ENCODE measurements at places on chromosomes 4 and X. TPM values are rescaled to one million over a fixed set of nuclear protein-coding genes. Genes with fewer than 3 reads are reported as not detected.
A peak's percentile ranks its signal among the peaks of the same experiment; 100 is the strongest.

DNA sequence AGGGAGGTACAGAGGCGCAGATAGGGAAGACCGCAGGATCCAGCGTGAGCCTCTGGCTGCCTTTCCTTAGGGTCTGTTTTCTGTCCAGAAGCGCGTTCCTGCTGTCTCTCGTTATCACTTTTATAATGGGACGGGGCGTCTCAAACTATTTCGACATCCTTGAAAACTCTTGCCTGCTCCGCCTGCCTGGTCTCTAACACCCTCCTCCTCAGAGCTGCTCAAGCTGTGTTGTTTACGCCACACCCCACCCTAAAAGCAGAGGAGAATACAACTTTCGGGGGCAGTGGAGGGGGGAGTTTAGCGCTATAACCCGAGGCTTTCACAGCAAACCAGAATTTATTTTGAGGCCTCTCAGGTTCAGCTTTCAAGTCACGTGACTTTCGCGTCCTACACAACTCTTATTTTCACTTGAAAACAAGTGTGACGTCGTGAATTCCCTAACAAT lies 646 bp upstream of the FAM3A start:
- H3K36me3 ChIP-seq = peaks cover 5% of the 10 kb centered on the region
- no peak for DNase-seq
- peak overlapping the region; percentile 91 for H3K27ac ChIP-seq
- H3K27me3 ChIP-seq = no peaks in the 10 kb centered on the region
- H3K4me3 ChIP-seq = peak overlapping the region; percentile 87
- peaks cover 23% of the 10 kb centered on the region for H3K4me1 ChIP-seq

Gene SMIM31
- not detected for total RNA-seq

GRCh38 chrX:30876367-30876766 lies 12.7 kb downstream of the TAB3 start:
- no peak overlapping the region for H3K4me3 ChIP-seq
- H3K36me3 ChIP-seq = peaks cover 1% of the 10 kb centered on the region
- DNase-seq = no peak
- H3K27ac ChIP-seq = no peak overlapping the region
- H3K27me3 ChIP-seq = no peaks in the 10 kb centered on the region

GRCh38 chr4:136355970-136356369 lies 1176.3 kb downstream of the PCDH18 start:
- no peak overlapping the region for H3K27ac ChIP-seq
- H3K4me1 ChIP-seq = no peaks in the 10 kb centered on the region
- H3K36me3 ChIP-seq = no peaks in the 10 kb centered on the region
- H3K4me3 ChIP-seq = no peak overlapping the region
- no peak for DNase-seq

DNA sequence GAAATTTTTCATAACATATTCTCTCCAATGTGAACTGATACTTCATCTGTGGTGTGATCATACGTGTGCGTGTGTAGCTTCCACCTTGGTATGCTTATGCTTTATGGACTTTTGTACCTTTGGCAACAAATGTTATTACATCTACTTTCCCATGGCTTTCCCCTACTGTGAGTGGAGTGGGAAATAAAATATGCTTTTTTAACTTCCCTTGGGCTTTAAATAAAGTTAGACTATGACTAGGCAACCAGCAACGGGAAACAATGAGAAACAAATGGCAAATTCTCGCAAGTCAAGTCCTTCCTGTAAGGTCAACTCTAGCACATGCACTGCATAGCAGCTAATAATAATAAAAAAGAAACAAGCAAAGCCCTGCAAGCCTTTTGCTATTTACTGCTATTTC lies 205.0 kb upstream of the PDE5A start:
- no peak for DNase-seq
- no peak overlapping the region for H3K4me3 ChIP-seq
- H3K4me1 ChIP-seq = no peaks in the 10 kb centered on the region
- no peaks in the 10 kb centered on the region for H3K36me3 ChIP-seq
- H3K27me3 ChIP-seq = no peaks in the 10 kb centered on the region

GRCh38 chr4:93232883-93233282 lies 595.7 kb upstream of the ATOH1 start:
- no peaks in the 10 kb centered on the region for H3K36me3 ChIP-seq
- no peak overlapping the region for H3K27ac ChIP-seq
- no peaks in the 10 kb centered on the region for H3K27me3 ChIP-seq
- DNase-seq = no peak

Gene GAB3
- total RNA-seq = 5.1 TPM

DNA sequence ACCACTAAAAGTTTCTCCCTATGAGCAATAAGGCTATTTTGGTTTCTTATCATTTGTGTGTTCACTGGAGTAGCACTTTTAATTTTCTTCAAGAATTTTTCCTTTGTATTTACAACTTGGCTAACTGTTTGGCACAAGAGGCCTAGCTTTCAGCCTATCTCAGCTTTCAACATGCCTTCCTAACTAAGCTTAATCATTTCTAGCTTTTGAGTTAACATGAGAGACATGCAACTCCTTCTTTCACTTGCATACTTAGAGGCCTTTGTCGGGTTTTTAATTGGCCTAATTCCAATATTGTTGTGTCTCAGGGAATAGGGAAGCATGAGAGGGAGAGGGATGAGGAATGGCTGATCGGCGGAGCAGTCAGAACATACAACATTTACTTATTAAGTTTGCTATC lies 349.8 kb downstream of the OPHN1 start:
- no peak overlapping the region for H3K27ac ChIP-seq
- no peaks in the 10 kb centered on the region for H3K4me1 ChIP-seq
- H3K36me3 ChIP-seq = no peaks in the 10 kb centered on the region
- H3K27me3 ChIP-seq = no peaks in the 10 kb centered on the region
- no peak for DNase-seq

Gene GRPR
- total RNA-seq = not detected

DNA sequence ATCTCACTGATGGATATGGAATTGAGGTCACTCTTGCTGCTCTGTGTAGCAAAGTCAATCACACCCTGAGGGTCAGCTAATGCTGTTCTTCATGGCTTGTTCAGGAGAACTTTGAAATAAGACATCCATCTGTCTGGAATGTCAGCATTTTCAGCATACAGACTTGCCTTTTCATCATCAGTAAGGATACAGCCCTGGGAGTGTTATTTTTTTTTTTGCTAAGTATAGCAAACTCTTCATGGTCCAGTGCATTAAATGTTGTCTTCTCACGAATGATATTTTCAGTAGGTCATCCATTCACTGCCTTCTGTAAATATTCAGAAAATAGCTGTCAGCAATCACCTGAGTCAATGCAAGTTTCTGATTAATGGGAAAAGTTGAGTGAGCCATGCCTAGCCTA lies 268.8 kb upstream of the SMIM31 start:
- no peaks in the 10 kb centered on the region for H3K4me1 ChIP-seq
- no peaks in the 10 kb centered on the region for H3K36me3 ChIP-seq

DNA sequence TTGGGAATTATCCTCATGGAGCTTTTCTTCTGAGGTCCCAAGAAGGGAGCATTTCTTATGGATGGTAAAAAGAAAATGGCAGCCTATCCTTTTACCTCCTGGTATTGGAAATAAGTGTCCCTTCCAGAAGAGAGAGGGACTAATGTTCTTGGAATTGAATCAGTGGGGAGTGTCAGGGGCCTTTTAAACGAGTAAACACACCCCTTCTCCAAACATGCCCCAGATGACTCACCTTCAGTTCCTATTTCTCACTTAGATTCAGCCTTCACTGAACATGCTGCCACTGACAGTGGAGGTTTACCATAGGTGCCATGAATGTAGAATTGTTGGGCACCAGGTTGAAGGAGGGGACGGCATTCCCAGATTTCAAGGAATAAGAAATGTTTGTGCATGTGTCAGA lies 19.0 kb downstream of the MAGEC2 start:
- no peak for DNase-seq
- no peaks in the 10 kb centered on the region for H3K27me3 ChIP-seq
- H3K4me1 ChIP-seq = no peaks in the 10 kb centered on the region
- H3K27ac ChIP-seq = no peak overlapping the region
- no peaks in the 10 kb centered on the region for H3K36me3 ChIP-seq
- no peak overlapping the region for H3K4me3 ChIP-seq

DNA sequence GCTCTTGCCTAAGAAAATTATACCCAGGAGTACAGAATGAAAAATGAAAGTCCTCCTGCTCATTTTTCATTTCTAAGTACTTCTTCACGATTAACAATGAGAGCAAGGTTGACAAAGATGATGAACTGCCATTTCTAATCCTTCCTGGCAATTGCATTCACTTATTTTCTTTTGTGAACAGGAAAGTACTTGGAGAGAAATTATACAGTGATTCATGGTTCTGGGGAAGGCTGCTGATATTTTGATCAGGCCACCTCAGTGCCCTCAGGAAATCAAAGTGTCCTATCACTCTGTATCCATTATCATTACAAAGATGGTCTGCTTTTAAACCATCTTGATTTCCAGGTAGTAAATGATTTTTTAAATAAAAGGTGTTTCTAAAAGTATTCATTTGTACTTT lies 467.5 kb downstream of the PACRGL start:
- H3K27me3 ChIP-seq = no peaks in the 10 kb centered on the region
- H3K27ac ChIP-seq = no peak overlapping the region
- DNase-seq = no peak
- H3K4me3 ChIP-seq = no peak overlapping the region
- H3K4me1 ChIP-seq = no peaks in the 10 kb centered on the region
- H3K36me3 ChIP-seq = no peaks in the 10 kb centered on the region

GRCh38 chr4:22413471-22413870 lies 102.4 kb downstream of the ADGRA3 start:
- no peak overlapping the region for H3K27ac ChIP-seq
- H3K4me3 ChIP-seq = no peak overlapping the region
- H3K4me1 ChIP-seq = peaks cover 13% of the 10 kb centered on the region
- no peaks in the 10 kb centered on the region for H3K27me3 ChIP-seq

DNA sequence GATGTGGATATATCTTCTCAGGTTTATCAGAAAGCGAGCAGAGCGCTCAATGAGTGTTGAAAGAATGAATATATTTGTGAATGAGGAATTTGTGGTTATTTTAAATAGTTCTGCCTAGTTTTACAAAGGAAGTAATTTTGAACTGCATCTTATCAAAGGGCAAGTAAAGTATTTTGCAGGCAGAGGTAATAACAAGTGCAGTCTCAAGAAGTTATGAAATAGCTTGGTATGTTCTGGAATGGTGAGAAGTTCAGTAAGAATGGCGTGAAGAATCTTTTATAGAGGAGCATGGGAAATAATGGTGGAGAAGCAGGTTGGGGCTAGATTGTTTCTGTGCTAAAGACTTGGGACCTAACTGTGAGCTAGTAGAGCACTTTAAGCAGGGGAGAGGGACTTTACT lies 10.9 kb downstream of the TMA16 start:
- DNase-seq = no peak
- peaks cover 13% of the 10 kb centered on the region for H3K4me1 ChIP-seq
- H3K27ac ChIP-seq = no peak overlapping the region
- no peaks in the 10 kb centered on the region for H3K27me3 ChIP-seq

DNA sequence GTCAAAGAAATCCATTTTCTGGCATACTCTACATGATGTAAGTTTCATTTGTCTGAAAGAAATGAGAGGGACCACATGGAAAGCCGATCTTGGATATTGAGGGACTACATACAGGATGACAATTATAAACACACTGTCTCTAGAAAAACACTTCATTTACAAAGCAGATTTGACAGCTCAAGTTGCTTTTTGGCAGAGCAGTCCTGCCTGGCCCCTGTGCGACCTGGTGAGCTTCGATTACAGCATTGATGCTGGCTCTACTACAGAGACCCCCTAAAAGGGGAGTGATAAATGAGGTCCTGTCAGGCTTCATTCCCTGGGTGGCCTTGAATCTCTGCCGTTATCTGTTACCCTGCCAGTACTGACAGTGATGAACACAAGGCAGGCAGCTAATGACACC lies 215.2 kb upstream of the NOCT start:
- peaks cover 23% of the 10 kb centered on the region for H3K27me3 ChIP-seq
- H3K4me3 ChIP-seq = no peak overlapping the region
- no peaks in the 10 kb centered on the region for H3K4me1 ChIP-seq
- no peak overlapping the region for H3K27ac ChIP-seq
- no peaks in the 10 kb centered on the region for H3K36me3 ChIP-seq

- H3K4me3 ChIP-seq = no peak overlapping the region
- DNase-seq = no peak
- no peaks in the 10 kb centered on the region for H3K27me3 ChIP-seq
- H3K4me1 ChIP-seq = peaks cover 14% of the 10 kb centered on the region
- peaks cover 5% of the 10 kb centered on the region for H3K36me3 ChIP-seq
Observed at GRCh38 chrX:78074088-78074487, 30.0 kb upstream of the PGK1 start.

Gene BEND4
- 0.47 TPM for total RNA-seq

Gene CT83
- not detected for total RNA-seq

Gene TRIM60
- total RNA-seq = not detected

Gene NALF2
- total RNA-seq = 1.2 TPM

- H3K4me3 ChIP-seq = no peak overlapping the region
- H3K4me1 ChIP-seq = no peaks in the 10 kb centered on the region
- no peaks in the 10 kb centered on the region for H3K27me3 ChIP-seq
Observed at GRCh38 chrX:113726009-113726408, 857.9 kb upstream of the HTR2C start.

DNA sequence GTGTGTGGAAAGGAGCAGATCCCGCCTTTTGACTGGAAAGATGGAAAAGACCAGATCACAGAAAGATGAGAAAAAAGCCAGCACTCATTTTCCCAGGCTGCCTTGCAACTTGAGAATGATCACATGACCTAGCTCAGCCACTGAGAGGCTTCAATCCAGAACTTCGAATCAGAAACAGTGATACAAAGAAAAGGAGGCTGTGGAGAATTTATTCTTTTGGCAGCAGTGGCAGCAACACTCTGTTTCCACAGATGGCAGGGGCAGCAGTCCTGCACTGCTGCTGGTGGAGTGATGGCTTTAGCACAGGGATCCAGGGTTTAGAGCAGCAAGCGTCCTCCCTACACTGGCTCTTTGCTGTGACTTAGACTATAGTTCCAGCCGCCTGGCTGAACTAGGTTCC lies 77.8 kb upstream of the SH3RF1 start:
- H3K4me3 ChIP-seq = no peak overlapping the region
- no peaks in the 10 kb centered on the region for H3K27me3 ChIP-seq
- no peak overlapping the region for H3K27ac ChIP-seq
- no peak for DNase-seq

DNA sequence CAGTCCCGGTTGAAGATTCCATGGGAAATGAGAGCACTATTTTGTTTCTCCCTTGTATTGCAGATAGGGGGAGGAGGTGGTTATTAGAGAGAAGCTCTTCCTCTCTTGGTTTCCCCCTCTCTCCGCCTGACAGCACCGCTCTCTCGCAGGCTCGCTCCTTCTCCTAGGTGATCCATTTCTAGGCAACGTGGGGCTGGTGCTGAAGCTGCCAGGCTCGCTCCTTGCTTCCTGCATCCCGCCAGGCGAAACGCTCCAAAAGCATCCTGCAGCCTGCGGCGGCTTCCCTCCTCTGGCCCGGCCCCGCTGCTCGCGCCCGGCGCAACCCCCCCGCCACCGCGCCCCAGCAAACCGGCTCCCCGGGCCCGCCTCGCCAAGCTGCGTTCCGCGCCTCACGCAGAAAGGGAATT lies at the start of gene GRID2:
Gene GRID2 (plus strand): TSS at position 346 of the 407 bp plus-strand sequence.
- H3K27ac ChIP-seq = no peak within 1 kb of the TSS
- no peak for DNase-seq
- no peak within 1 kb of the TSS for H3K4me3 ChIP-seq
- peaks cover 7% of the 10 kb centered on the region for H3K4me1 ChIP-seq

All from activated T-helper 1 cell treated with anti-CD3 and anti-CD28 coated beads, Interleukin-12 subunit alpha, Interleukin-12 subunit beta, Interleukin-2, Interleukin-4 antibody, amounts not matched to agents 30 ng/mL and 10 ng/mL and 1 ng/mL, durations not matched to agents 14 hours and 24 hours and 36 hours (primary cell).